Type B pancreatic cell (in vitro differentiated cells): ENCODE measurements at places on chromosomes 3 and 15.

- no peak for DNase-seq
Measured at GRCh38 chr3:172562871-172563865, 39.9 kb upstream of the TNFSF10 start.

- no peak for DNase-seq
Measured at GRCh38 chr3:31421314-31422048, 111.2 kb upstream of the STT3B start.

DNA sequence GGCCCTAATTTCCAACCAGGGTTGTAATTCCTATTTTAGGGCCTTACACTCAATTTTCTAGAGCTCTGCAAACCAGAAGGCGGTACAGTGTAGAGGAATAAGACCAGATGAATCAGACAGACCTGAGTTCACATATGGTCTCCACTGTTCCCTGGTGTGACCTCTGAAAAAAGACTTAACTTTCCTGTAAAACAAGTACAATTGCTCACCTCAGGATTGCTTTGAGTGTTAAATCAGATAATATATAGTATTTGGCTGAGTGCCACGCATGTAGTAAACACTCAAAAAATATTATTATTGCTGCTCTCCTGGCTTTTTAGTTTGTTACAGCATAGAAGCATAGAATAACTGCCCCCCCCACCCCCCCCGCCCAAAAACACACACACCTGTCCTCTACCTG lies 51.0 kb upstream of the STT3B start:
- no peak for DNase-seq

- DNase-seq = no peak
Measured at GRCh38 chr3:15896500-15896899, 98.7 kb upstream of the ANKRD28 start.

- no peak for DNase-seq
Measured at GRCh38 chr15:39381517-39381916, 199.4 kb upstream of the THBS1 start.

DNA sequence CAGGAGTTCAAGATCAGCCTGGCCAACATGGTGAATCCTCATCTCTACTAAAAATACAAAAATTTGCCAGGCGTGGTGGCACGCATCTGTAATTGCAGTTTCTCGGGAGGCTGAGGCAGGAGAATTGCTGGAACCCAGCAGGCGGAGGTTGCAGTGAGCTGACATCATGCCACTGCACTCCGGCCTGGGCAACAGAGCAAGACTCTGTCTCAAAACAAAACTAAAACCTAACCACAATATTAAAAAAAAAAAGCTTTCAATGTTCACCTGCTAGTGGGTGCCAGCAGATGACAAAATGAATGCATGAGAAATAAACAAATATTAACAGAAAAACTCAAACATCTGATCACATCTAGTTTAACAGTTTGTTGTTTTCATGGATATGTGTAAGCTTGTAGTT lies 9.0 kb downstream of the SLC24A1 start:
- no peak for DNase-seq

GRCh38 chr3:183349421-183350157 lies 78.8 kb downstream of the MCF2L2 start:
- DNase-seq = no peak

- no peak for DNase-seq
Measured at GRCh38 chr3:135412475-135412874, 553.1 kb upstream of the PPP2R3A start.

DNA sequence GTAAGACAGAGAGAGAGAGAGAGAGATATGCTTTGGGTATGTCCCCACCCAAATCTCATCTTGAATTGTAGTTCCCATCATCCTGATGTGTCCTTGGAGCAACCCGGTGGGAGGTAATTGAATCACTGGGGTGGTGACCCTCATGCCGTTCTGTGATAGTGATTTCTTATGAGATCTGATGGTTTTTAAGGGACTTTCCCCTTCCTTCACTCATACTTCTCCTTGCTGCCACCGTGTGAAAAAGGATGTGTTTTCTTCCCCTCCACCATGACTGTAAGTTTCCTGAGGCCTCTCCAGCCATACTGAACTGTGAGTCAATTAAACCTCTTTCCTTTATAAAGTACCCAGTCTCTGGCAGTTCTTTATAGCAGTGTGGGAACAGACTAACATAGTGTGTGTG lies 60.3 kb downstream of the EOMES start:
- no peak for DNase-seq

DNA sequence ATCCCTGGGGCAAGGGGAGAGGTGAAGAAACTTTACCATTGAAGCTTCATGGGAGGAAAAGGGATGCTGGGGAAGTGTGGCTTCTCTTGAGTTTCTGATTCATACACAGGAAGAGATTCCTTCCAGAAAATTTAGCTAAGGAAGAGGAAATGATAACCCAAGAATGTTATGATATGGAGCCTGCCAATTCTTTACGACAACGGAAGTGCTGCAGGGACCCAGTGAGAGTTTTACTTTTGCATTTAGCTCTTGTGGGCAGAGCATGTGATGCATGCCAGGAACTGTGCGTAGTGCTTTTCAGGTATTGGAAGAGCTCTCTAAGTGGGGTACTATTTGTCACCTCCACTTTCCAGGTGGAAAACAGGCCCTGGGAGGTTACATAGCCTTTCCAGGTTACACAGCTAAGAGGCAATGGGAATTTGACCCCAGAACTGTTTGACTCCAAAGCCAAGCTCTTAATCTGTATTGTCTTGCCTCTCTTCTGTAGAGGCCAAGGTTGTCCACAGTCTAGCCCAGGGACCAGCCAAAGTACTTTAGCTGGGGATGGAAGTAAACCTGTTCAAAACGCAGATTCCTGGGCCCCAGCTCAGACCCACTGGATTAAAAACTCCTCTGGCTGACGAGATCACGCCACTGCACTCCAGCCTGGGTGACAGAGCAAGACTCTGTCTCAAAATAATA lies 23.0 kb downstream of the CMTM7 start:
- no peak for DNase-seq

GRCh38 chr3:52507359-52507758 lies 12.2 kb downstream of the STAB1 start:
- no peak for DNase-seq

DNA sequence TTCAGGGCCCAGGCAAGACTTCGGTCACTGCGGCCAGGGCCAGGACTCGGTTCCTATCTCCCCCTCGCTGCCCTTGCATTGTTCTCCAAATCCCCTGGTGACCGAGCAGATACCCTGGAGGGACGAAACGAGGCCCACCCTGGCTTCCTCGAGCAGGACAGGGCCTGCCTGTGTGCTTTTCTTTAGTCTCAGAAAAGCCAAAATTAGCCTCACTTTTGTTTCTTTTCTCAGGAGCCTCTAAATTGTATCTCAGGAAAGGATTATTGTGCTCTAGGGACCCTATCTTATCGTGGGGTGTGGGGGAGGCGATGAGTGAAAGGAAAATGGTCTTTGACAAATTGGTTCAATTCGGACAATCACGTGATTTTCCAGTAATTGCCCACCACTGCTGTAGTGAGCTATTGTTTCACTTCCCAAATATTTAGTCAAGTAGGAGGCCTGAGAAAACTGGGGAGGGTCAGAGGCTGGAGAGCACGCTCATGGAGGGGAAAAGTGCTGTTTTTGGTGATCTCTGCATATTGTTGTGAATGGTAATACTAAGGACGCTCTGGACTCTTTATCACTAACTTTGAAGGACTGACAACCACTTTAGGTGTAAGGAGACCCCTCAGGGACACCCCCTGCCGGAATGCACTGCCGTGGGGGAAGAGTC lies 61.6 kb downstream of the TMEM44 start:
- no peak for DNase-seq

DNA sequence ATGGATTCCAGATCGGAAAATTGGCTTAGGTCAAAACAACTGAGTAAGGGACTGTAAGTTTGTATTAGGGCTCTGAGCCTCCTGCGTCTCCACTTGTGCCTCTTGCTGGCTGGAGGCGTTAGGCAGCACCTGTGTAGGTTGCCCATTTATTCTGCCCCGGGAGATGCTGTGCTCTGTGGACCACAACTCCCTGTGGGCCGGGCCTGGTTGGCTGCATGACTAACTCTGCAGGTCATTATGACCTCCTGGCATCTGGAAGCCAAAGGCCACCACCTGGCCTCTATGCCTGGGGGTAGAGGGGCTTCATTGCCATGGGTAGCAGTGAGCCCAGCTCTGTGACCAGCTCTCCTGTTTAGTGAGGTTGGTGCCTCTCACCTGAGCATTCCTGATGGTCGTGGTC lies 36.0 kb upstream of the BDH1 start:
- DNase-seq = no peak

- no peak for DNase-seq
Measured at GRCh38 chr3:66822186-66823008, 175.7 kb upstream of the KBTBD8 start.
